ENCODE measurements at places on chromosomes 16 and 17. TPM values are rescaled to one million over a fixed set of nuclear protein-coding genes. Genes with fewer than 3 reads are reported as not detected.
A peak's percentile ranks its signal among the peaks of the same experiment; 100 is the strongest.

KRT9 gene
- not detected for total RNA-seq

ATAD5 gene
- 1.2 TPM for total RNA-seq

ACD gene
- 18.0 TPM for total RNA-seq

ZNF286A gene
- total RNA-seq, result 13.7 TPM

ANKS4B gene
- total RNA-seq, result not detected

ABCA6 gene
- total RNA-seq, result 308 TPM

PLLP gene
- 363 TPM for total RNA-seq

UBFD1 gene
- total RNA-seq, result 110 TPM

GRCh38 chr16:22670551-22671041 lies 143.4 kb upstream of the HS3ST2 start:
- DNase-seq, result no peak
- peaks cover 5% of the 10 kb centered on the region for H3K27me3 ChIP-seq
- H3K27ac ChIP-seq, result no peak overlapping the region
- no peak overlapping the region for H3K4me3 ChIP-seq
- no peaks in the 10 kb centered on the region for H3K36me3 ChIP-seq
- H3K4me1 ChIP-seq, result no peaks in the 10 kb centered on the region

DNA sequence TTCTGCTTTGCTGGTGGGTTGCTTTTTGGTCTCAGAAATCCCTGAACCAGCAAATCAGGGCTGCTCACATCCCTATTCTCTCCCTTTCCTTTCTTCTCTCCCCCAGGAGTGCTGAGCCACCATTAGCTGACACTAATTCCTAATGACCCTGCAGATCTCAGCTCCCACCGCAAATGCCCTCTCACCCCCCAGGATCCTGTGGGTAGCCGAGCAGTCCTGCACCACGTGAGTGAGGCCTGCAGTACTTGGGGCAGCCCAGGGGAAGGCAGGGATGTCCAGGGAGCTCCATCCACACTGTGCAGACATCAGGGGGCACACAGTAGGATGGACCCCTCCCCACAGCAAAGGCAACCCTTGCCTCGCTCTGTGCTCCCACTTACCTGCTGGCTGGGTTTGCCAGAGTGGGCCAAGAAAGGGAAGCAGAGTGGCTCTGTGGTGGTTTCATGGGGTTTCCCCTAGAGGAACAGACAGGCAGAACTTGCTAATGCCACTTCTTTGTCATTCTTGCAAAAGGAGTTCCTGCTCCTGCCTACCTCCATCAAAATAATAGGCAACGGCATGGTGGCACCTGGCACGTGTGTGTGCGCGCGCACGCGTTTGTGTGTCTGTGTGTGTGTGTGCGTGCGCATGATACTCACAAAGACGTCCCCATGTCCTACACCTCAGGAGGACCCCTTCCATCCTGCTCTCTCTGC lies 135.6 kb downstream of the GAS7 start:
- H3K27me3 ChIP-seq, result no peaks in the 10 kb centered on the region
- H3K27ac ChIP-seq, result no peak overlapping the region
- DNase-seq, result no peak
- no peak overlapping the region for H3K4me3 ChIP-seq
- peaks cover 31% of the 10 kb centered on the region for H3K4me1 ChIP-seq

GRCh38 chr17:70098030-70098429 lies 23.0 kb downstream of the KCNJ16 start:
- no peak for DNase-seq
- H3K27me3 ChIP-seq, result no peaks in the 10 kb centered on the region
- H3K36me3 ChIP-seq, result no peaks in the 10 kb centered on the region
- no peak overlapping the region for H3K27ac ChIP-seq

DNA sequence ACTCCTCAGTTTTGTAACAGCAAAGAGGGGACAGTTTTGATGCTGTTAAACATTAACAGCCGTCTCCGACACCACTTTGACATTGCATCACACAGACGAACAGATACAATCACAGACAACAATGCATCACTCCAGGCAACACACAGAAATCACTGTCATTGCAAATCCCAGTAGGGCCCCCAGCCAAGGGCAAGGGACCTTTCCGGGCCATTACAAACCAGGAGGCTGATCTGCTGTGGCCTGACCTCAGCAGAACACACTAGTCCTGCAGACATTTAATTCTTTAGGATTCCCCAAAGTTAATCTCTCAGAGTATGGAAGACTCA lies 136.2 kb upstream of the RCVRN start:
- DNase-seq, result no peak
- no peak overlapping the region for H3K27ac ChIP-seq
- H3K4me1 ChIP-seq, result no peaks in the 10 kb centered on the region

DNA sequence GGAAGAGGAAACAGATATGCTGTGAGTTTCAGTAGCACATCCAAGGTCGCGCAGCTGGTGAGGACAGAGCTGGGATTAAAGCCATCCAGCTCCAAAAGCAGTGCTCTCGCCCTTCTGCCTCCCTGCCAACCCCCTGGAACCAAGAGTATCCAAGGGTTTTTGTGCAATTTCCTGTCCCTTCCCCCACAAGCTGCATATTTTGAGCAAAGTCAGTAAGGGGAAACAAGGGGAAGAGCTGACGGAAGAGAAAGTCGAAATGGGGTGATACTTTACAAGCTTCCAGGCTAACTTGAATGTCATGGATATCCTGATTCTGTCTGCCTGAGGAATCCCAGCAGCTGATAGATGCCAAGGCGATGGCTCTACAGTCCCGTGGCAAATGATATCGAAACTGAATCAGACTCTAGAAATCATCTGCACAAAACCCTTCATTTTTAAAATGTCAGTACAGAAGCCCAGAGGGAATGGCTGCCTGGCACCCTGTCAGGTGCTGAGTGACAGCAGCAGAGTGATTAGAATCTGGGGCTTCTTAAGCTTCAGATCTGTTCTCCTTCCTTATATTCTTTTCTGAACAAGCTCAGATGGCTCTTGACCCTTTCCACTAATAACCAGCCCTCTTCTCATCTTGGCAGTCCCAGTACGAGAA lies 42.9 kb upstream of the TEKT3 start:
- peak overlapping the region; percentile 37 for H3K4me3 ChIP-seq
- no peaks in the 10 kb centered on the region for H3K4me1 ChIP-seq
- no peaks in the 10 kb centered on the region for H3K36me3 ChIP-seq
- no peak for DNase-seq
- no peaks in the 10 kb centered on the region for H3K27me3 ChIP-seq

DNA sequence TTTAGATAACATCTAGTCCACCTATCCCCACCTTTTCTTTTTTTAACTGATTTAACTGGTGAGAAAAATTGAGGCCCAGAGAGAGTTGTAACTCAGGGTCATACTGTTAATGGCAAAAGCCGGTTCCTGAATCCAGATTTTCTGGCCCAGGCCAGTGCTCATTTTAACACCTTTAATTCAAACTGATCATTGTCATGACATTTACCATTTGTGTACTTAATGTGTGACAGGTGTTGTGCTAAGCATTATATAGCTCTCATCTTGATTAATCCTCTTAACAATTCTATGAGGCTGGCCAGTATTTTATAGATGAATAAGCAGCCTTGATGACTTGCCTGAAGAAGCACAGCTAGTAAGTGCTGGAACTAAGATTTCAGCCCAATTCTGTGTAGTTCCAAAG lies 14.4 kb downstream of the RHOT1 start:
- H3K4me1 ChIP-seq, result peaks cover 7% of the 10 kb centered on the region
- H3K36me3 ChIP-seq, result no peaks in the 10 kb centered on the region
- no peaks in the 10 kb centered on the region for H3K27me3 ChIP-seq
- no peak overlapping the region for H3K27ac ChIP-seq

- no peaks in the 10 kb centered on the region for H3K4me1 ChIP-seq
- no peaks in the 10 kb centered on the region for H3K36me3 ChIP-seq
- DNase-seq, result no peak
- H3K27me3 ChIP-seq, result no peaks in the 10 kb centered on the region
- H3K27ac ChIP-seq, result no peak overlapping the region
These were observed 15.1 kb upstream of the BBS2 start for GRCh38 chr16:56534847-56535383.

DNA sequence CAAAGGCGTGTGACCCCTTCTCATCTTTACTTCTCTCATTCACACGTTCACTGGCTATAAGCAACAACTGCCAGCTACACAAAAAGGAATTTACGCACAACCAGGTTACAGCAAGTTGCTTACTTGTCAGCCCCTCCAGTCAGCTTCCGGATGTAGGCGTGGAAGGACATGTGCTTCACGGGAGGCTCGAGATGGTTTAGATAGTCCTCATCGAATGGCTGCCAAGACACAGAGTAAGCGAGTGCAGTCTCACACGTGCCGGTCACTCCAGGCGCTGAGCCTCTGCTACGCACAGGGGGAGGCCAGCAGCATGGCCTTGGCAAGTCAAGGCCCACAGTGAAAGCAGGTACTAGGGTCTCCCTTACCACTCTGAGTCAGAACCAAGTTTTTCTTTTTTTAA lies 28.3 kb downstream of the NPLOC4 start:
- no peak for DNase-seq
- H3K36me3 ChIP-seq, result peaks cover 24% of the 10 kb centered on the region
- H3K27me3 ChIP-seq, result no peaks in the 10 kb centered on the region
- no peak overlapping the region for H3K4me3 ChIP-seq
- H3K27ac ChIP-seq, result no peak overlapping the region

DNA sequence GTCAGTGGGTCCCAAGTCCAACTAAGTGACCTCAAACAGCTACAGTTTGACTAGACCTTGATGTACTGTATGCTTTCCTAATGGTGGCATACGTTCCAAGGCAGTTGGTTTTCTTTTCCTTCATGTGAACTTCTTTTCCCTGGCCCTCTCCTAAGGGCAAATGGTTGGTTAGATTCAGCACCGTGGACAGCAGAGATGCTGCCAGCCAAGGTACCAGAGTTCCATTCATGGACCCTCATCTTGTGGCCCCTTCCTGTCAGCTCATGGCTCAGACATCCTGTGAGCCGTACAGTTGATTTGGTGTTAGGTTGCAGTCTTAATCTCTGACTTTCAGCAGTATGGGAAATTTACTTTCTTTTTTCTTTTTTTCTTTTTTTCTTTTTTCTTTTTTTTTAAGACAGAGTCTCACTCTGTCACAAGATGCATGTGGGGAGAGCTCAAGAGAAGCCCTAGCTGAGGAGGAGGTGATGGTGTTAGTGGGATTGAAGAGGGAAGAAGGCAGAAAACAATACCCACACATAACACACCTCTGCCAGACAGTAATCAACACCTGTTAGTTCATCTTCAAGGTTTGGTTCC lies 122.4 kb downstream of the USP31 start:
- no peak overlapping the region for H3K27ac ChIP-seq
- no peaks in the 10 kb centered on the region for H3K4me1 ChIP-seq
- DNase-seq, result no peak
- H3K27me3 ChIP-seq, result no peaks in the 10 kb centered on the region

- no peak for DNase-seq
- H3K4me1 ChIP-seq, result peaks cover 13% of the 10 kb centered on the region
- no peak overlapping the region for H3K4me3 ChIP-seq
- no peak overlapping the region for H3K27ac ChIP-seq
These were observed 26.9 kb downstream of the TNS4 start for GRCh38 chr17:40474419-40475002.

DNA sequence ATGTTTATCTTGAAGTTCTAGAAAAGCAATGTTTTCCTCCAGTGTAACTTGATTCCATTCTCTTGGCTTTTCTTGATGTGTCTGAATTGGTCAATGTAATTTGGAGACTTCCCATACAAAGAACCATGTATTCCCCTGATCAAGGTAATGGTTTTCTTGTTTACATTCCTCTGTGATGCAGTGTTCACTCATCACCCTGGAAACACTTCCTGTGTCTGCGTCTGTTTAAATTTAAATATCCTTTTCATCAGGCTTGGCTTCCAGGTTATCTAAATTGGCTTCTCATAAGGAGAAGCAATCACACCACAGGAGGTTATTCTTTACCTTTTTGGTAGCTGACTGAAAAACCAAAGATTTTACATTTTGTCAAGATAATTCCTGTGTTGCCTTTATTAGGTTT lies 237.3 kb upstream of the WSCD1 start:
- no peak overlapping the region for H3K27ac ChIP-seq
- no peak overlapping the region for H3K4me3 ChIP-seq
- no peaks in the 10 kb centered on the region for H3K36me3 ChIP-seq

DNA sequence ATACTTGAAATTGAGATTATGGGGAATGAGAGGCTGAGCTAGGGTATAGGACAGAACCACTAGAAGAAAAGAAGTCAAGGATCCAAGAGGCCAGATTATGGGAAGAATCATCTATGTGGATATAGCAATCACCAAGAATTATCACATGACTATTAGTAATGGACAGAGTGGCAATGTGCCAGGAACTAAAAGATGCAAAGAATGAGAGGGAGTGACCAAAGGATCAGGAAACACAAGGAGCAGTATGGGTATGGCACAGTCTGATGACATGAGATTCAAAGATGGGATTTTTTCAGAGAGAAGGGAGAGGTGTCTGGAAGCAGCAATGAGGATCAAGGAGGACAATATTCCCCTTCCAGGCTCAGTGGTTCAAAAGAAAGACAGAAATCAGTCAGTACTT lies 212.2 kb downstream of the AATF start:
- H3K27me3 ChIP-seq, result no peaks in the 10 kb centered on the region
- peaks cover 5% of the 10 kb centered on the region for H3K36me3 ChIP-seq
- DNase-seq, result no peak
- no peaks in the 10 kb centered on the region for H3K4me1 ChIP-seq
- H3K27ac ChIP-seq, result no peak overlapping the region
- H3K4me3 ChIP-seq, result no peak overlapping the region

GRCh38 chr17:79857095-79857494 lies 17.9 kb upstream of the CBX4 start:
- H3K36me3 ChIP-seq, result no peaks in the 10 kb centered on the region
- H3K4me1 ChIP-seq, result peaks cover 8% of the 10 kb centered on the region

GRCh38 chr17:61487161-61487988 lies 35.2 kb downstream of the TBX4 start:
- no peaks in the 10 kb centered on the region for H3K4me1 ChIP-seq
- DNase-seq, result no peak
- no peaks in the 10 kb centered on the region for H3K36me3 ChIP-seq
- H3K4me3 ChIP-seq, result no peak overlapping the region

GRCh38 chr17:4900231-4901107 lies 1.1 kb downstream of the C17orf107 start:
- no peak overlapping the region for H3K27ac ChIP-seq
- H3K4me1 ChIP-seq, result peaks cover 53% of the 10 kb centered on the region
- H3K36me3 ChIP-seq, result peaks cover 22% of the 10 kb centered on the region

- H3K4me3 ChIP-seq, result no peak overlapping the region
- H3K36me3 ChIP-seq, result no peaks in the 10 kb centered on the region
- H3K4me1 ChIP-seq, result peaks cover 21% of the 10 kb centered on the region
- no peaks in the 10 kb centered on the region for H3K27me3 ChIP-seq
- peak overlapping the region; percentile 8 for H3K27ac ChIP-seq
- DNase-seq, result no peak
These were observed 36.6 kb downstream of the ANKRD11 start for GRCh38 chr16:89453501-89454321.
